ENCODE measurements at places on chromosomes 1 and 21.

DNA sequence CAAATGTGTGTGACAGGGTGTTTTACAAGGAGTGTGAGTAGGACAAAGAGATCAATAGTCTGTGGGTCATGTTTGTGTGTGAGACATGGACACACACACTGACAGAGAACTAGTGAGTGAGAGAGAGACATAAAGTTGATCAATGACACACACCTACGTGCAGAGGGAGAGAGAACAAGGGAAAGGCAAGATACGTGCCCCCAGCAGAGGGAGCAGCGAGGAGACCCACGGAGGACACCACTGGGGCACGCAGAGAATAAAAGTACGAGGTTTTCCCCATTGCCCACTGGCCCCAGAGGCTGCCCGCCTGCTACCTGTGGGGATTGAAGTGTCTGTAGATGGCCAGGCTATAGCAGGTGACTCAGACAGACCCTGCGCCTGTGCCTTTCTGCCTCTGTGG is 130.2 kb upstream of the CSF3R start:
- no peak for DNase-seq

GRCh38 chr21:35048706-35049617 is at the start of gene RUNX1:
Gene RUNX1 (minus strand): TSS chr21:35049302.
- no peak for DNase-seq

GRCh38 chr1:210920716-210921694 is 212.9 kb downstream of the KCNH1 start:
- no peak for DNase-seq

- no peak for DNase-seq
These were observed 14.4 kb downstream of the ANP32E start for GRCh38 chr1:150221552-150221951.

DNA sequence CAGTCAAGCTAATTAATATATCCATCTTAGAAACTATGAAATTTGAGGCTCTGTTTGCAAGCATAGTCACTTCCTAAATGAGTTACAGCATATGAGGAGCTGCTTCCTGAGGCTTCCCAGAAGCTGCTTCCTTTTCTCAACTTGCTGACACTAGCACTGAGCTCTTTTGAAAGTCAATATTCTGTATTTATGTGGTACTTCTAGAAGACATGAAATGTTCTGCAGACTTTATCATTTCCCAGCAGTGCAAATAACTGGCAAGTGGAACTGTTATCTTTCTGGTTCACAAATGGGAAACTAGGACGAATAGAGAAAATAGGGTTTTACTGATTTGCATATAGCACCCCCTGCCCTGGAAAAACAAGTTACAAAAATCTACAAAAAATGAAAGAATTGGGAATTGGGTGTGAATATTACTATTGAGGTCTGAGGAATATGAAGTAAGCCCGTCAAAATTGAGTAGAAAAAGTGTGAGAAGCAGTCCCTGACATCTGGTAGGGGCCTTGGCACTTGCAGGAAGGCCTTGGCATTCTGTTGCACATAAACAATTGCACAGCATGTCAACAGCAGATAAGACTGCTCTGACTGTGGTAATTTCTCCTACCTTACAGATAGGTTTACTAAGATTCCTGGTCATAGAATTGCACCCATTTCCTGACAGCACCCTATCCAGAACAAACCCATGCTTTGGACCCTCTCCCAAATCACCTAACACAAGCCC is 7.1 kb downstream of the GIPC2 start:
- DNase-seq = no peak

GRCh38 chr1:195568389-195568788 is 1039.9 kb downstream of the KCNT2 start:
- DNase-seq = no peak

DNA sequence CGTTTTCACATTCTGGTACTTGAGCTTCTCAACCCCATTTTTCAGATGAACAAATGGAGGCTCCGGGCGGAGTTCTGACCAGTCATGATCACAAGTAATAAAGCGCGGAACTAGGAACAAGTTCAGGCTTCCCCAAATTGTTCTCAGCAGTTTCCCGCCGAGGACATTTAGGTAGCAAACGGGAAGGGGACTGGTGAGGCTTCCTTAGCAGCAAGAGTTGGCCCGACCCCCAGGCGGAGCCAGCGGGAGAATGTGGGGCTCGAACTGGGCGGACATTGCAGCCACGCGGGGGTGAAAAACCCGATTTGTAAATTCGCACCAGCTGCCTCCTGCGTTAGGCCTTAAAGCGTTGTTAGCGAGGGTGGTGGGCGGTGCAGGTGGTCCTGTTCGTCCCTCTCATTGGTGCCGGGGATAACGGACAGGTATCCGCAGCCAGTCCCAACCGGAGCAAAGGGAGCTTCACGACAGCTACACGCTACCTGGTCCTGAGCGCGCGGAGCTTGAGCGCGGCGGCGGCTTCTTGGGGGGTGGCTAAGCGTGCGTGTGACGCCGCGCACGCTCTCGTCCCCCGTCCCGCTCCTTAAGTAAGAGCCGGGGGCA is 15.3 kb downstream of the SEMA6C start:
- peak; percentile 73 for DNase-seq

- no peak for DNase-seq
These were observed 773.2 kb upstream of the ADAMTS5 start for GRCh38 chr21:27740084-27740483.

GRCh38 chr1:161128591-161129420 is 3.7 kb downstream of the DEDD start:
- DNase-seq = no peak

DNA sequence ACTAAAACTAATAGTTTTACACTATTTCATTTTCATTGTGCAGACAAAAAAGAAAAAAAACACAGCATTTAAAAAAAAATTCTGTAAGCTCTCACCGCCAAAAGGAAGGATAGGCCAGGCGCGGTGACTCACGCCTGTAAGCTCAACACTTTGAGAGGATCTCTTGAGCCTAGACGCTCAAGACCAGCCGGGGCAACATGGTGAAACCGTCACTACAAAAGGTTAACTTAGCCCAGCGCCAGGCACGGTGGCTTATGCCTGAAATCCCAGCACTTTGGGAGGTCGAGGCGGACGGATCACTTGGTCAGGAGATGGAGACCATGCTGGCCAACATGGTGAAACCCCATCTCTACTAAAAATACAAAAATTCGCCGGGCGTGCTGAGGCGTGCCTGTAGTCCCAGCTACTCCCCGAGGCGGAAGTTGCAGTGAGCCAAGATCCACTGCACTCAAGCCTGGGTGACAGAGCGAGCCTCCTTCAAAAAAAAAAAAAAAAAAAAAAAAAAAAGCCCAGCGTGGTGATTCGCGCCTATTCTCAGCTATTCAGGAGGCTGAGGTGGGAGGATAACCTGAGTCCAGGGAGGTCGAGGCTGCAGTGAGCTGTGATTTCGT is 14.3 kb upstream of the SPEN start:
- no peak for DNase-seq

DNA sequence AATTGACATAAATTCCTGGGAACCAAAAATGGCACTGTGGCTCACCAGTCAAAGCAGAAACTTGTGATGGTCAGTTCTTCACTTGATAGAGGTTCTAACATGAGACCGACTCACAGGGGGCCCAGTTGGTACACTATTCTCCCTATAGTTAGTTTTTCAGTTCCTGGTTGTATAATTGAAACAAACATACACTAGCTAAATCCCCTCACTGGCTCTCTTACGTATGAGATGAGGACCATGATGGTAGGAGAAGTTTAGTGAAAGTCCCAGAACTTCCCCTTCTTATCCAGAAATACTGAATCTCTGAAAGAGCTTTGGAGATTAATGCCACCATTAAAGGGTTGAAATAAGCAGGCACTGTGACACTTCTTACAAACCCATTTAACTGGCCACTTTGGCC is 2.8 kb upstream of the S100B start:
- no peak for DNase-seq

DNA sequence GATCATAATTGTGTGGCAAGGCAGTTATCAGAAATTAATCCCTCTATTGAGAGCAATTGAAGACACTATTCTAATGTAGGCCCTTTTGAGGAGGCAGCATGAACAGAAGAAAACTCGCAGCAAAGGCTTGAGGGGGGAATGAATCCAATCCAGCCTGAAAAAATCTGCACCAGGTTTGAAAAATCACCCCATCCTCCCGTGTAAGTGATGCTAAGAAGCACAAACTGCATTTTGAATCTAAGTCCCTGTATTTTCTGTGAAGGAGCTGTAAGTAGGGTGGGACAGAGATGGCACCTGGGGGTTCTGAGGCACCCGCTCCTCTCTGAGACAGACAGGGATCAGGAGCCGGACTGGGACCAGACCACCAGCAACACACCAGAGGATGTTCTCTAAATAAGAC is at the start of gene CRB1:
TSS of gene CRB1 (plus strand) at position 241 of the 400 bp plus-strand sequence. CDS start 161 bp downstream, outside the sequence.
- no peak for DNase-seq

Data from hypothalamus (tissue), 51 donors.